ENCODE measurements at places on chromosomes 7 and 10. TPM values are rescaled to one million over a fixed set of nuclear protein-coding genes. Genes with fewer than 3 reads are reported as not detected.

TAS2R41 gene
- not detected for total RNA-seq

IL2RA gene
- 989 TPM for total RNA-seq

PCBD1 gene
- total RNA-seq: 67.7 TPM

GJC3 gene
- not detected for total RNA-seq

DNA sequence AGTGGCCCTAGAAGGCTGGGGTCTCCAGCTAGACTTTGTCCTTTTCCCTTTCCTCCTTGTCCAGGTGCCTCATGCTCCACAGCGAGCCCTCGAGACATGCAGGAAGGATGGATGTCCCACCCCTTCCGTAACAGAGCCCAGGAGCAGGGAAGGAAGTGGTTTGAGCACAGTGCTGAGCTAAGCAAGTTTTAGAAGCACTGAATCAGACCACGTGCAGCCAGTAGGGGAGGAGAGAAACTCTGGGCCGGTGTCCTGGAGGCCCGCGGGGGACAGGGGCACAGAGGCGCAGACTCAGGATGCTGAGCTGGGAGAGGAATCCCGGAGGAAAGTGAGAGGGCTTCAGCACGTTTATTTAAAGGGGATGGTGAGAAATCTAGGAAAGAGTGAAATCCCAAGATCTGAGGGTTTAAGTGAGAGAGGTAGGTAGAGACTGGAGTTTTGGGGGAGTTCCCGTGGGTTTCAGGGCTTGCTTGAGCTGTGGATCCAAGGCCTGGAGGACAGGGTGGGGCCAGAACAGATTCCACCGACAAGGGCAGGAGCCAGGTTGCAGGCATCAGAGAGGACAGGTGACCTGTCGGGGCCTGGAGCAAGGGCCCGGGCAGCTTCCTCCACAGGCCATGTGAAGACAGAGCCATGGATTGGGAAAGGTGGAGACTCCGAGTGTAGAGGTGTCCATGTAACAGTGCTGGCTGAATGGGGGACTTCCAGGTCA is 4.4 kb upstream of the IRF5 start:
- peak; percentile 86 for DNase-seq

DNA sequence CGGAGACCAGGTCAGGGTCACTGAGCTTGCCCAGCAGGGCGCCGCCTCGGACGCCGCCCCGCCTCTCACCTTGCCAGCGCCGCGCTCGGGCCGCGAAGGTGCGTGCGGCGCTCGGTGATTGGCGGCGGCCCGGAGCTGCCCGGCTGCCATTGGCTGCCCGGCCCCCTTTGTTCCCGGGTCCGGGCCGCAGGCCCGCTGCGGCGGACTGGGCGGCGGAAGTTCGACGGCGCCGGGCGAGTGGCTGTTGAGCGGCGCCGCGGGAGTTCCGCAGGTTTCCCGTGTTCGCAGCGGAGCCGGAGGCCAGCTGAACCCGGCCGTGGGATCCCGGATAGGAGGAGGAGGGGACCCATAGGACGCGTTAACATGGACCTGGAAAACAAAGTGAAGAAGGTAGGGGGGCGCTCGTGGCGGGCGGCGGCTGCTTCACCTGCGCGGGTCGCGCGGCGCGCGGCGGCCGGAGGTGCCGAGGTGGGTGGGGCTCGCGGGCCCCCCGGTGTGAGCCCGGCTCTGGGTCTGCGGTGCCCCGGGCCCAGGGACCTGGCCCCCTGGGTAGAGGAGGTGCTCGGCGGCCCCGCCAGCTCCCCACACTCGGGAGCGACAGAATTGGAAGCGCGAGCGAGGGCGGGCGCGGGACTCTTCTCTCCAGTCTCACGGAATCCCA is at the start of gene TES:
Gene TES, plus strand, starts transcription at position 195 of the 661 bp plus-strand sequence. Its CDS starts 169 bp downstream, at position 364.
- peak; percentile 92 for DNase-seq

GRCh38 chr7:73778801-73779389 is 8.8 kb upstream of the CLDN3 start:
- no peak for DNase-seq

DNA sequence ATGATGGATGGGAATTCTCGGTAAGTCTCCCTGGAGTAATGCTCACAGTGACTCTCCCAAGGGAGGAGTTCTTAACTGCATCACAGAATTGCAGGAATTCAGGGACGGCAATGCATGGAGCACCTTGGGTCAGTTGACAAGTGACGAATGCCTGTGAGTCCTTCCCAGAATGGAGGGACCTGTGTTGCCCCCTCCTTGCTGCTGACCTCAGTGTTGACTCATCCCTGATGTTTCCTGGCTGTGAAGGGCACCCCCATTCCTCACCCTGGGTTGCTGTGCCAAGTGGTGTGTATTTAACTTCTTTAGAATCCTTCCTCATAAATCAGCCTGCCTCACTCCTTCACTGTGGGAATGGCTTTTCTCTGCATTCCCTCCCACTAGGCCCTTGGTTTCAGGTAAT is 98.9 kb downstream of the LRMDA start:
- DNase-seq: no peak

DNA sequence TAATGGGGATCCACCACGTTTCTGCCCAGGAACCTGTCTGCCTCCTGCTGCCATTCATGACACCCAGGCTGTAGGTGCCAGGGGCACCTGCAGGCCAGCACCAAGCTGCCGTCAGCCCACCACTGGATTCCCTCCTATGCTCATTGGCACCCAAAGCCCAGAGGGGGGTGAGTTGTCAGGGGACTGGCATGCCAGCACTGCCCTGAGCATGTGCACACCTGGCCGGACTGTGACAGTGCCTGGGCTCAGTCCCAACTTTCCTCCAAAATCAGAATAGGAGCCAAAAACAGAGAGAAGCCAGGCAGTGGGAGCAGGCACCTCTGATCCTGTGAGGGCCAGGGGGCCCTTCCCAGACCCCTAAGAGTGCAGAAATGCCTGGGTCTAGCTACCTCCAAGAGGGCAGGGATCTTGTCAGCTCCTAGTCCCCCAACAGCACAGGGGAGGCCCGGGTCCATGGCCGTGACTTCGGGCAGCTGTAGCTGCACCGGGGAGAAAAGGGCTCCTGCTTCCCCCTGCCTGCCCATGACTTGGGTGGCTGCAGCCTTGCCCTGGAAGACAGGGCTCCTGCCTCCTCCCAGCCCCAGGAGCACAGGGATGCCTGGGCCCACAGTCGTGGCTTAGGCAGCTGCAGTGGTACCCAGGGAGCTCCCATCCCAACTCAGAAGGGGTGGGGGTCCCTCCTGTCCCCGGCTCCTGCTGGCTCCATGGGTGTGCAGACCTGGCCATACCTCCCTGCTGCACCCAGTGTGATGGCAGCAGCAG is 249.8 kb upstream of the DKK1 start:
- no peak for DNase-seq

- no peak for DNase-seq
Measured at GRCh38 chr10:110505130-110505770, 7.5 kb downstream of the DUSP5 start.

DNA sequence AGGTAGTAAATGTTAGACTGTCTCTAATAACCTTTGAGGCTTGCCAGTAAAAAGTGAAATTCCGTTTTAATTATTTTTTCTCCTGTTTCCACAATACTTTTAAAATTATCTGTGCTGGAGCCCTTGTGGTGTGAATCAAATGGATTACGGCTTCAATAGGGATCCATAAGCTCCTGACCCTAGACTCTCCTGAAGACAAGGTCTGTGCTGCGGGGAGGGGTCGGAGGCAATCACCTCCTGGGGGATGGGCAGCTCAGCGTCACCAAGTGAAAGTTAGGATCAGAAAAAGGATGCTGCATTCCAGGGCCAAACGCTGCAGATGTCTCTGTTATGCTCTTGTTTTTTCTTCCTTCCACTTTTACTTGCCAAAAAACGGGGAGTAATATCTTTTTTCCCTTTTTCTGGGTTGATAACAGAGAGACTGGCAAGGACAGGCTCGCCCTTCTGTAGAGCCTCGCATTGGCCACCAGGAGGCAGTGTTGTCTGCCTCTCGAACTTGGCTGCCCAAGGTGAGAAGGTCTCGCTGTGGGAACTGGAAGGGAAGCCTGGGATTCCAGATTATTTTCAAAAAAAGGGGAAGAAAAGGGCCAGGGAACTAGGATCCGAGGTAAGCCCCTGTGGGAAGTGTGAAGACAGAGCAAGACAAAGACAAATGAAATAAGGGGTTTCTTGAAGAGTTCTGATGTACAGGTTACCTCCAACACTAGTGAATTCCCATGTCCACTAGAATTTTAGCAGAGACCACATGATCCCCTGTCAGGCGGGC is 621.9 kb downstream of the ACTR3B start:
- DNase-seq: peak; percentile 63

DNA sequence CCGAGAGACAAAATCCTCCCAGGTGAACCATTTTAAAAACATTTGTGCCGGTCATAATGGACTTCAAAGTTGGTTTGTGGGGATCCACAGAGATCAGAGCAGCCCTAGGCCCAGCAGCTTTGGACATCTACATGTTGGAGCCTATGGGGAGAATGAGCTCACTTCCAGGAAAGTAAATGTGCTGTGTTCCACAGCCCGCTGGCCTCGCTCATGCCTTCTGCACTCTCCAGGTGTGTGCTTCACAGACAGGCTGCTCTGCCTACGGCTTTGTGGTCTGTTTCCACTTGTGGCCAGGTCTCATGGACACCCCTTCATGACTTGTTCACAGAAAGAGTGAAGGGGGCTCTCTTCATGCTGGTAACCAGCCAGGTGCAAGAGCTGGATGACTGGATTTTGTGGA is 141.6 kb downstream of the ADARB2 start:
- DNase-seq: no peak

- DNase-seq: no peak
Measured at GRCh38 chr7:55100544-55101327, 81.9 kb downstream of the EGFR start.

DNA sequence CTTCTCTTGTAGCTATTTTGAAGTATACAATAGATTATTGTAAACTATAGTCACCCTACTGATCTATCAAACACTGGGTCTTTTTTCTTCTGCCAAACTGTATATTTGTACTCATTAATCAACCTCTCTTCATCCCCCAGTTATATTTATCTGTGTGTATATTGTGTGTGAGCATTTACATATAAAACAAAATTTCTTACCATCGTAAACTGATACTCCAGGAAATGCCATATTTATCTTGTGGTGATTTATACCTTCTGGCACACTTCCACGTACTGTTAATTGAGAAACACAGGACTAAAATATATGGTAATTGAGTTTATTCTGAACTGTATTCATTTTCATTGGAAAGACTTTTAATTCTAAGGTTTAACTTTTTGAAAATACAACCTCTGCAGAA is 18.9 kb downstream of the ANLN start:
- no peak for DNase-seq

- no peak for DNase-seq
Measured at GRCh38 chr7:18902892-18903291, 214.5 kb downstream of the TWIST1 start.

- DNase-seq: no peak
Measured at GRCh38 chr10:48700493-48700892, 15.8 kb downstream of the WDFY4 start.

DNA sequence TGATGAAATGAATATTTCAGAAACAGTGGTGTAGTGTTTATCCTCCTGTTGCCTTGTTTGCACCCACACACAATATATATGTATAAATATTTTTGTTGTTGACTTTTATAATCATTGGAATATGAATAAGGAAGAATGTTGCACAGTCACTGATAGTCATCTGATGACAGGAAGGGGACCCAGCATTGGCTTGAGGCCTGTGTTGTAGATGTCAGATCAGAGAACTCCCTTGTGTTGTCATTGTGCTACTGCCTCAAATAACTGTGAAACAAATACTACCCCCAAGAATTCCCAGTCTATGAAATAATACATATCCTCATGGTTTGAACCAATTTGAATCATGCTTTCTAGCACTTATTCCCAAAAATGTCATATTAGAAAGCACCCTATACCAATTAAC is 84.0 kb downstream of the NRG3 start:
- DNase-seq: no peak

DNA sequence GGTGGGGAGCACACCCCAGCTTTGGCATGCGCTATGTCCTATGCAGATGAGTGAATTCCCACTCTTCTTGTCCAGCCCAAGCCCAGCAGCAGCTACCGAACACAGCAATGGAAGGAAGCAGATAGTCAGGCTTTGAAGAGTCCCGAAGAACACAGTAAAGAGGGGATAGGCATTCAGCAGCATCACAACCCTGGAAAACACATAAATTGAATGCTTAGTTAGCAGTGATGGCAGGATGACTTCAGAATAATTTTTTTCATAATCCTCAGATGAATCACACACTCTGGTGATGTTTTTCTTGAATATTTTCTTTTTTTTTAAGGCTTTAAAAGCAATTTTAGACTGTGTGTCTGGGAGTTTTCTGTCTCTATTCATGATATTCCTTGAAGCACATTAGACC is 95.8 kb downstream of the CFAP58 start:
- DNase-seq: no peak

All from activated CD4-positive, alpha-beta T cell treated with anti-CD3 and anti-CD28 coated beads, Interleukin-2, amount 10 ng/mL, durations not matched to agents 24 days and 14 days (primary cell).